ENCODE measurements at places on chromosomes 7 and 10. TPM values are rescaled to one million over a fixed set of nuclear protein-coding genes. Genes with fewer than 3 reads are reported as not detected.

The ACSM6 gene
- total RNA-seq: not detected

The CPA4 gene
- total RNA-seq: not detected

The AKR1C2 gene
- 47.9 TPM for total RNA-seq

The KIAA1217 gene
- total RNA-seq: 49.4 TPM

The ATOH7 gene
- not detected for total RNA-seq

The CCDC3 gene
- 188 TPM for total RNA-seq

The FIS1 gene
- 366 TPM for total RNA-seq

The LIPJ gene
- total RNA-seq: 0.87 TPM

The SORBS1 gene
- 427 TPM for total RNA-seq

The TEX47 gene
- not detected for total RNA-seq

DNA sequence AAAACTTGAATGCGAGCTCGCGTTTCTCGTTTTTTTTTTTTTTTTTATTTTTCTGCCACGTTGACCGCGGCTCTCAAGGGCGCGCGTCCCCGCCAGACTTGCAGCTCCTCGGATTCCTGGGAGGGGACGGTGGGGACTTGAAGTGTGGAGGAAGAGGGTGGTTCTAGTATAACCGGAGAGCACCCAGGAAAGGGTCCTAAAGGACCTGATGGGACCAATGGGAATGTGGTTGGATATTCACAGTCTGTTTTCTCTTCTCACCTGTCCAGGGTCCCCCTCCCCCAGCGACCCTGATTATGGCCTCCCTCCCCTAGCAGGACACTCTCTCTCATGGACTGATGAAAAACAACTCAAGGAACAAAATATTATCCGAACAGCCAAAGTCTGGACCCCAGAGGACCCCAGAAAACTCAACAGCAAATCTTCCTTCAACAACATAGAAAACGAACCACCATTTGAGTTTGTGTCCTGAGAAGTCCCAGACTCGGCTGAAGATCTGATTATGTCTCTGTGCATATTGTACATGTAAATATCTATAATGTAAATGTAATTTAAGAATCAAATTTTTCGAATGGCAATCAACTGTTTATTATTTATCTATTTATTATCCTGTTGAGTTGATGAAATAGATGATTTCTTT lies 1.4 kb downstream of the PTF1A start:
- no peak for DNase-seq

DNA sequence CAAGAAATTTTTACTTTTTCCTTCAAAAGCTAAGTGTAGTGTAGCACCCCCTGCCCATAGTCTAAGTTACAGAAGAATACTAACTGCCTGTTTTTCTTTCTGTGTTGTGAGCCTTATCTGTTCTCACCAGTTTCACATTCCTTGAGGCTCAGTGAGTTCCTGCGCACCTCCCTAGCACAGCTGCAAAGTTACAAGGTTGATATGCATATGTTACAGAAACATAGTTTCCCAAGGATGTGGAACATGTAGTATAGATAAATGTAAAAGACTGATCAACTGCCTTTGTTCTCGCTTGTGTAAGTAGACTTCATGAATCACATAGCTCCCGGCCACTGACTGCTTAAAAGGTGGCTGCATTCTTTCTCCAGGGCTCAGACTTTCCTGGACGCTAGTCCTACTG lies 6.7 kb upstream of the ZNF33B start:
- no peak for DNase-seq

DNA sequence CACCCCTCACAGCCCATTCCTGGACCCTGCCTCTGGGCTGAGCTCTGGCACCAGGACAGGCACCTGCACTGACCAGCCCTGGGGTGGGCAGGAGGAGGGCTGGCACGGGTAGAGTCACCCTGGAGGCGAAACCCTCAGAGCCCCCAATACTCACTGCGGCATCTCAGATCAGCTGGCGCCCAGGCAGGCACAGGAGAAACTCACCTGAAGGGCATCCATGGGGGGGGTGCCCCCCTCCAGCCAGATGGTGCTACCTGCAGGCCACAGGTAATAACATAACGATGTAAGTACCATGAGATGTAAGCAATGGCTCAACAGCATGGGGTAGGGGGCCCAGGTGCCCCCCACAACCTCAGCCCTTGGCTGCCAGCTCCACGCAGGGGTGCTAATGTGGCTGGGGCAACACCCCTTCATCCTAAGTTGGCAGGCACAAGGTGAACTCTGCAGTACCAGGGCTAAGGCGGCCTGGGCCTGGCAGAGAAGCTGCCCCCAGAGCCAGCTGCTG lies 12.1 kb upstream of the PYROXD2 start:
- no peak for DNase-seq

DNA sequence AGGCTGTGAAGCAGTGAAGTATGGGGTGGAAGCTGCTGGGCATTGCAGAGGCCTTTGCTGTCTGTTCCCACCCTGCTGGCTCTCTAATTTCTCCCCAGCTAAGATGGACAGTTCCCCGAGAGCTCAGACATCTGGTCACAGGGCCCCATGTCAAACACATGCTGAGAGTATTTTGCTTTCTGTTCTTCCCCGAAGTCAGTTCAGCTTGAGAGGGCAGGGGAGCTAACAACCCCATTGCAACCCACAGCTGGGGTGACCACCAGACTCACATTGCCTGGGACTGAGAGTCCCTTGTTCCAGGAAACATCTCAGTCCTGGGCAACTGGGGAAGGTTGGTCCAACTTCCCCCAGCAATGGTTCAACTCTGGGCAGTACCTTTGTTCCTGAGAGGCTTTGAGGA lies 52.8 kb downstream of the ABCA13 start:
- no peak for DNase-seq

DNA sequence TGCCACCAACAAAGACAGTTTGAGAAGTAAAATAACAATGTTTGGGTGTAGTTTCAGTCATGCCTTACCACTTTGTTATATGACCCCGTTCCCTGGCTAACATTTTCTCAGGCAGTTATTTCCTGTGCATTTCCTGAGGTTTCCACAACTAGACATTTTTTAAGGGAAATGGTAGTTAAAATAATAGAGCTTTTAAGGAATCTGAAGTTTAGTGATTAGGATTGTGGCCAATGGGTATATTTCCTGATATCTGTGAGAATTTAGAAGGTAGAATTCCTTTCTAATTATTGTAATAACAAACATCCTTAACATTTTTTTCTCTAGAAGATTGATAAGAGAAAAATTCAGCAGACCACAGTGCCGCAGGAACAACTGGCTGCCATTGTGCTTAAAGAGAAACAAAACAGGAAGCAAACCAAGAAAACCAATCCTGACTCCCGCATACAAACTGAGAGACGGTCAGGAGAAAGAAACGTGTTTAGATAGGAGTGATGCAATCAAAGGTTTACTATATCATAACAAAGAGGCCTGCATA lies 193.6 kb downstream of the MBL2 start:
- DNase-seq: no peak

DNA sequence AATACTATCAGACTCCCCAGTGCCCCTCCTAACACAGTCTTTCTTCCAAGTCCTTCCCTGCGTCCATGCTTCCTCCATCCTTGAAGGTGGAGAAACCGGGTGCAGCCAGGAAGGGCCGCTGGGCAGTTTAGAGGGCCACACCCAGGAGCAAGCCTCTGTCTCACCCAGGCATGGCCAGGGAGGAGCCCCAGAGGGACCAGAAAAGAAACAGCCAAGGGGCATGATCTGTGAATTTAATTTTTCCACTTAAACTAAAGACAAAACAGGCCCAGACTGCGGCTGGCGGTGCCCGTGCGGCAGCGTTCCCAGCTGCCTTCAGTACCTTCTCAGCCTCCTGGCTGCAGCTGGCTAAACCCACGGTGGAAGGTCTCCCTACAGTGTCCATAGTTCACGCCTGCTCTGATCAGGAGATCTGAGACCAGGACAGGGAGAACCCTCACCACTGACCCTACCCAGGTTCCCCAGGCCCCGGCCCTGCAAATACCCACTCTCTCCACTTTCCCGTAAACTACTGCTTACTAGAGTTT lies 12.9 kb downstream of the UNCX start:
- no peak for DNase-seq

DNA sequence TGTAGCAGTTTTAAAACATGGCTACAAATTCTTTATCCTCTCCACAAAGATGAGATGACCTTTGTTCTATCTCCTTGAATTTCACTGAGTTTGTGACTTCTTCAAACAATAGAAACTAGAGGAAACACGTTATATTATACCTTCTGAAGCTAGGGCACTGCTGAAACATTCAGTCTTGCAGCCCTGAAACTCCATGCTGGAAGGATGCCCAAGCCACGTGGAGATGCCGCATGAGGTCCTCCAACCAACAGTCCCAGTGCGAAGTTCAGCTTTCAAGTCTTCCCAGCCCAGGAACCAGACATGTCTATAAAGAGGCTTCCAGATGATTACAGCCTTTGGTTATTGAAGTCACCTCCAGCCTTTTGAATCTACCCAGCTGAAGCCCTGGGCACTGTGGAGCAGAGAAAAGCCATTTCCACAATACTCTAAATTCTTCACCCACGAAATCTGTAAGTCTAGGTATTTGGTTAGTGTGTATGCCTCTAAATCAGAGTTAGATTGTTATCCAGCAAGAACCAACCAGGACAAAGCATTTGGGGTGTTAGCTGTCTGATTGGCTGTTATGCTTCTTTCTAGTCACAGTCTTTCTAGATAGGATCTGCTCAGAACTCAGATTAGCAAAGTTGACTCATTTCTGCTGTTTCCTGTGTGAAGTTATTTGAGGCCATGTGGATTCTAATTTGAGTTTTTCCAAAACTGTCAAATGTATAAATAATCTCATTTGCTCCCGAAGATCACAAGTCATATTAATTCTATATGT lies 186.5 kb upstream of the TMEM72 start:
- DNase-seq: no peak

- DNase-seq: no peak
These were observed 247.9 kb upstream of the PTN start for GRCh38 chr7:137591421-137591837.

- no peak for DNase-seq
These were observed 23.9 kb downstream of the NUDCD3 start for GRCh38 chr7:44466300-44467216.

GRCh38 chr7:119413314-119413805 lies 859.6 kb upstream of the KCND2 start:
- no peak for DNase-seq

DNA sequence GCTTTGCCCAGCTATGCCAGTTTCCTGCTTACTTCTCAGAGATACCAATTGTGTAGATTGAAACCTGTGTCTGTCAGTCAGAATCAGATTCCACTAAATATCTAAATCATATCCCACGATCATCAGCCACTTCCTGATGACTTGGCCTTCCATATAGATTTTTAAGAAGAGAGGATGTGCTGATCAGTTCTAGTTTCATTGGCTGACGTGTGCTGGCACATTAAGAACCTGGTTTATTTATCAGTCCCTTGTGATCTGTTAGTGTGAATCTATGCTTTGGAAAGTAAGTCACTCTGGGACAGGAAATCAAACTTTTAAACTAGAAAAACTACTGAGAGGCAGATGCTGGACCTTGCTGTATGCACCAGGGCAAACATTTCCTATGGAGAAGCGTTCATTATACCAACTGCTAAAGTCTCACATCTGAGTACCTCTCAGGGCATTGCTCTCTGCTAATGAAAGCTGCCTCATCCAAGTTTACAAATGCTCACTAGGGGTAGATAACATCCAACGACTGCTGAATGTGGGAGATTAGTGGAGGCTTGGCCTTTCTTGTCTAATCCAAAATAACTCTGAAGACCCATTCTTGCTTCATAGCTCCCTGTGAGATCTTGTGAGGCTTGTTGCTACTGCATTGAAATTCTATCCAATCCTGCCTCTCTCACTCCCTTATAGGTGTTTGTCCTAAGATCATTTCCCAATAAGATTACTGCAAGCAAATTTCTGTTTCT lies 109.1 kb downstream of the ARL4A start:
- no peak for DNase-seq

GRCh38 chr7:12674861-12675260 lies 12.6 kb upstream of the ARL4A start:
- no peak for DNase-seq

DNA sequence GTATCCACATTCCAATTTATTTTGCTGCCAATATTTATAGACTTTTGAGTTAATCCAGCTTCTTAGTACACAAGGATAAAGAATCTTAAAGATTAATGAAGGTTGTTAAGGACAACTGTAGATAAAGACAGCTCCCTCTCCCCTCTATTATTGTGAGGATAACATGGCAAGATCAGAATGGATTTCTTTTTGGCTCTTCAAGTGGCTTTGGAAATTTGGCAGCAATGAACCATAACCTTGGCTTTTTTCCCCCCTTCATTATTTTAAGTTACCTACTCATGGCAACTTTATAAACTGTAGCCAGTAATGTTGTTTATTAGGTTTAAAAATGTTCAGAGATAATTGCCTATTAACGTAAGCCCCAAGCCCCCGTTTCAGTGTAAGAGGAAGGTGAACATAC lies 131.1 kb upstream of the SLC26A5 start:
- DNase-seq: no peak

DNA sequence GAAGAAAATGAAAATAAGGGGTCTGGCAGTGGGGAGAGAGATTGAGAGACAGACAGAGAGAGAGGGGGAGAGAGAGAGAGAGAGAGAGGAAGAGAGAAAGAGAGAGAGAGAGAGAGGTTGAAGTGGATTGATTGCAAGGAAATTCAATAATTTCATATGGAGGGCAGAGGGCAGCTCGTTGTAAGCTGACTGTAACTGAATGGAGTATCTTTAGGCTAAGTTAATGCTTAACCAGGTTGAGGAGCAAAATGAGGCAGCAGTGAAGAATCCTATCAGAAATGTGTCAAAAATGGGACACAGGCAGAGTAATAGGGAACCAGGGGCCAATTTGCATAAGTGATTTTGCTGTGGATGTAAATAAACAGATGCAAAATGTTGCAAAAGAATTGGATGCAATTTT lies 21.0 kb downstream of the BLNK start:
- no peak for DNase-seq

DNA sequence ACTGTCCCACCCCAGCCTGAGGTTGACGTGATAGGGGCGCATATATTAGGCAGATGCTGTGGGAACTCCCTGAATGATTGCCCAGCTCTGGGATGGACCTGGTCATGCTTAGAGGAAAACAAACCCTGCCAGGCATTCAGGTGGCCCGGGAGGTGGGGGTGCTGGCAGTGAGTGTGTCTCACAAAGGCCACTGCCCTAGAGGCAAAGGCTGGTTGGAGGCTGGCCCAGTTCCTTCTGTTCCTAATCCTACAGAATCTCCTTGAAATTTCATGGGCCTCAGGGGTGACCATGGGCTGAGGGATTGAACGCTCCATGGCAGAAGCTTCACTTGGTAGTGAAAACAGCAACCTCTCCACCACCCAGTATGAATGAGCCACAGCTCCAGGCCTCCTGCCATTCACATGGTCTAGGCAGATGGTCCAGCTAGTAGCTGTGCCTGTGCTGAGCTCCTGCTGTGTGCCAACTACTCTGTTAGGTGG lies 25.6 kb downstream of the ADRA2A start:
- no peak for DNase-seq

DNA sequence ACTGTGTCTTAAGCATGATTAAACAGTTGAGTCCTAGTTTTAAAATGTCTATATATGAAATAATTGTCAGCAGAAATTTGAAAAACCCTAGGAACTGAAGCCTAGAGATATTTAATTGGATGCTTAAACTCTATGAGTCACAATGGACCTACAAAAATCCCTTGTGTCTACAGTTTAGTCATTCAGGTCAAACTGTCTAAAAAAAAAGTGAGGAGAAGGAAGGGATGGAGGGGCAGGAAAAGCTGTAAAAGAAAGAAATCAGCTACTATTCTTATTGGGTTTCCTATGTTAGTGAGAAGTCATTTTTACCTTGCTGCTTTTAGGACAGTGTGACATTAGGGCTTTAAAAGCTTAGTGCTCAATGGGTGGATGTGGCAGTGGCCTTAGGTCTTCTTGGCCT lies 406.1 kb upstream of the FZD8 start:
- DNase-seq: no peak
